ENCODE measurements at places on chromosomes 1 and 21. TPM values are rescaled to one million over a fixed set of nuclear protein-coding genes. Genes with fewer than 3 reads are reported as not detected.

GRCh38 chr21:34511787-34512455 is at the start of gene KCNE1:
Gene KCNE1, minus strand, starts transcription at chr21:34512210. Its CDS starts 62,576 bp downstream, at chr21:34449634.
- no peaks in the 10 kb centered on the region for H3K36me3 ChIP-seq
- H3K4me3 ChIP-seq = no peak within 1 kb of the TSS
- H3K27me3 ChIP-seq = peaks cover 1% of the 10 kb centered on the region
- H3K27ac ChIP-seq = no peak within 1 kb of the TSS
- no peak for DNase-seq
- H3K4me1 ChIP-seq = peaks cover 4% of the 10 kb centered on the region

Gene BEND5
- 34.7 TPM for total RNA-seq

- H3K4me3 ChIP-seq = no peak overlapping the region
- no peaks in the 10 kb centered on the region for H3K36me3 ChIP-seq
- no peak overlapping the region for H3K27ac ChIP-seq
- no peaks in the 10 kb centered on the region for H3K4me1 ChIP-seq
- no peak for DNase-seq
Observed at GRCh38 chr1:51607681-51608095, 9.2 kb upstream of the OSBPL9 start.

Gene CR1L
- total RNA-seq = not detected
